ENCODE measurements at places on chromosomes 6 and 20.
A peak's percentile ranks its signal among the peaks of the same experiment; 100 is the strongest.

DNA sequence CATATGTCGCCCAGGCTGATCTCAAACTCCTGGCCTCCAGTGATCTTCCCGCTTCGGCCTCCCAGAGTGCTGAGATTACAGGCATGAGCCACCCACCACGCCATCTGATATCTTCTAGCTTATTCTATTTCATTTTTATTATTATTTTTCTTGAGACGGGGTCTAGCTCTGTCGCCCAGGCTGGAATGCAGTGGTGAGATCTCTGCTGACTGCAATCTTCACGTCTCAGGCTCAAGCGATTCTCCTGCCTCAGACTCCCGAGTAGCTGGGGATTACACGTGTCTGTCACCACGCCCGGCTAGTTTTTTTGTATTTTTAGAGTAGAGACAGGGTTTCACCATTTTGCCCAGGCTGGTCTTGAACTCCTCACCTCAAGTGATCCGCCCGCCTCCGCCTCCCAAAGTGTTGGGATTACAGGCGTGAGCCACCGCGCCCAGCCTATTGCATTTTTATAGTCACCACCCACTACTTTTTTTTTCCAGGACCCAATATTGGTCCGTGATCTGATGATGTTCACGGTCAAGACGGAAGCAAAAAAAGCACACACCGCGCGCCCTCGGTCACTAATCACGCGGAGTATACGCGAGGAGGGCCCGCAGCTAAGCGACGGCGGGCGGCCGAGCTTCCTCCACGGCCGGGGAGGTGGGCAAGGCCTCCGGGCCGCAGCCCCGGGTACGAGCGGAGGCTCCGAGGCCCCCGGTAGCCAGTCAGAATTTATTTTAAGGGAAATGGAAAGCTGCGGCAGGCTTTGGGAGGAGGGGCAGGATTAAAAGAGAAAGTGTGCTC lies 1.1 kb upstream of the LSM14B start:
- peak overlapping the region; percentile 80 for H3K4me3 ChIP-seq
- peaks cover 37% of the 10 kb centered on the region for H3K27me3 ChIP-seq
- DNase-seq = peak; percentile 64
- H3K27ac ChIP-seq = peak overlapping the region; percentile 95
- H3K36me3 ChIP-seq = 0 out of 2 replicates have a peak, but pooled peaks cover 11% of the 10 kb centered on the region
- peaks cover 15% of the 10 kb centered on the region for H3K4me1 ChIP-seq

DNA sequence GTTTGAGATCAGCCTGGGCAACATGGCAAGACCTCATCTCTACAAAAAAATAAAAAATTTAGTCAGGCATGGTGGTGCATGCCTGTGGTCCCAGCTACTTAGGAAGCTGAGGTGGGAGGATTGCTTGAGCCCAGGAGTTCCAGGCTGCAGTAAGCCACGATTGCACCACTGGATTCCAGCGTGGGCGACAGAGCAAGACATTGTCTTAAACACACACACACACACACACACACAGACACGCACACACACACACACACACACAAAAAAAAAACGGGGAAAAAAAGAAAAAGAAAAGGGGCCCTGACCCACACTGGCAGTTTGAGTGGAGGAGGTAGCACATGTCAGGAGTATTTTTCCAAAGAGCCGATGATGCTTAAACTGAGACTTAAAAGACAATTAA lies 122.2 kb downstream of the AFG1L start:
- no peaks in the 10 kb centered on the region for H3K4me1 ChIP-seq
- no peaks in the 10 kb centered on the region for H3K36me3 ChIP-seq
- H3K27ac ChIP-seq = no peak overlapping the region
- no peaks in the 10 kb centered on the region for H3K27me3 ChIP-seq
- no peak overlapping the region for H3K4me3 ChIP-seq

DNA sequence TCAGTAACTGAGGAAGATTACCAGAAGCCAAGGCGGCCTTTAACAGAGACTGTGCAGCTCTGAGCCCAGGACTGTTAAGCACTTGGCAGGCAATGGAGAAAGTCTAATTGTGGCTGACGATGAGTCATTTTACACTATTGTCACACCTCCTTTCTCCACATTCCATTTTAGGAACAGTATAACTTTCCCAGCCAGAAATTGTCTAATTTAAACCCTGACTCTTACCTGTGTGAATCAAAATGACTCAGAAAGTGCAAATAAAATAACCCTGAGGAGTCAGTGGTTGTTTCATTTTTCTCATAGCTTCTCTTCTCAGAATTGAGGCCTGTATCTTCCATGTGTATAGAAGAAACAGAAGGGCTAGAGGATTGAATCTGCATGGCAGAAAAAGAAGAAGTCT lies 40.0 kb upstream of the OPN5 start:
- no peaks in the 10 kb centered on the region for H3K36me3 ChIP-seq
- peak; percentile 88 for DNase-seq
- no peaks in the 10 kb centered on the region for H3K27me3 ChIP-seq
- no peak overlapping the region for H3K4me3 ChIP-seq
- peak overlapping the region; percentile 81 for H3K27ac ChIP-seq
- peaks cover 15% of the 10 kb centered on the region for H3K4me1 ChIP-seq

- H3K27me3 ChIP-seq = no peaks in the 10 kb centered on the region
- no peak overlapping the region for H3K4me3 ChIP-seq
- no peaks in the 10 kb centered on the region for H3K36me3 ChIP-seq
- no peak overlapping the region for H3K27ac ChIP-seq
- peaks cover 42% of the 10 kb centered on the region for H3K4me1 ChIP-seq
- no peak for DNase-seq
Measured at GRCh38 chr6:110511401-110511800, 35.0 kb upstream of the SLC22A16 start.

- no peaks in the 10 kb centered on the region for H3K4me1 ChIP-seq
- no peaks in the 10 kb centered on the region for H3K27me3 ChIP-seq
- no peak for DNase-seq
Measured at GRCh38 chr6:9933677-9934076, 481.2 kb downstream of the TFAP2A start.

- peak overlapping the region; percentile 80 for H3K4me3 ChIP-seq
- H3K27me3 ChIP-seq = no peaks in the 10 kb centered on the region
- no peak overlapping the region for H3K27ac ChIP-seq
- no peaks in the 10 kb centered on the region for H3K36me3 ChIP-seq
- H3K4me1 ChIP-seq = peaks cover 24% of the 10 kb centered on the region
Measured at GRCh38 chr6:53059648-53060589, 5.3 kb upstream of the FBXO9 start.

GRCh38 chr6:17957498-17957897 lies 29.9 kb downstream of the KIF13A start:
- H3K36me3 ChIP-seq = no peaks in the 10 kb centered on the region
- H3K4me1 ChIP-seq = no peaks in the 10 kb centered on the region
- no peak for DNase-seq

GRCh38 chr20:5328268-5328667 lies 11.5 kb upstream of the PROKR2 start:
- no peak for DNase-seq
- H3K4me1 ChIP-seq = no peaks in the 10 kb centered on the region
- no peak overlapping the region for H3K4me3 ChIP-seq
- peaks cover 94% of the 10 kb centered on the region for H3K27me3 ChIP-seq
- H3K36me3 ChIP-seq = no peaks in the 10 kb centered on the region
- H3K27ac ChIP-seq = no peak overlapping the region

DNA sequence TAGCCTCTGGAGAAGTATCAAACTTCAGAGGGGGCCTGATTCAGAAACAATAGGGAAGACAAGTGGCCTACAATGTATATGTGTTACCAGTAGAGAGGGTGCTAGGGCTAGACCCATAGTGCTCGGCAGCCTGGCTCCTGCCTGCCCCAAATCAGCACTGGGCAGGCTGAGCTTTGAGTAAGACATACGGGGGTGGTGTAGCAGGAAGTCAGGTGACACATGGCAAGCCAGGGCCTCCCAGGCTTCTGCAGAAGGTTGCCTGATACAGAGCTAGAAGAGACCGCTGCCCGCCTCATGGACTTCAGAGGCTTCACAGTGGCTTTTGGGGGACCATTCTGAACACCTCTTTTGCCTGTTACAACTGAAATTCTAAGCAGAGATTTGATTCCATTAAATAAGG lies 43.4 kb downstream of the RALY start:
- H3K36me3 ChIP-seq = no peaks in the 10 kb centered on the region
- no peaks in the 10 kb centered on the region for H3K4me1 ChIP-seq
- DNase-seq = no peak
- H3K27me3 ChIP-seq = no peaks in the 10 kb centered on the region

DNA sequence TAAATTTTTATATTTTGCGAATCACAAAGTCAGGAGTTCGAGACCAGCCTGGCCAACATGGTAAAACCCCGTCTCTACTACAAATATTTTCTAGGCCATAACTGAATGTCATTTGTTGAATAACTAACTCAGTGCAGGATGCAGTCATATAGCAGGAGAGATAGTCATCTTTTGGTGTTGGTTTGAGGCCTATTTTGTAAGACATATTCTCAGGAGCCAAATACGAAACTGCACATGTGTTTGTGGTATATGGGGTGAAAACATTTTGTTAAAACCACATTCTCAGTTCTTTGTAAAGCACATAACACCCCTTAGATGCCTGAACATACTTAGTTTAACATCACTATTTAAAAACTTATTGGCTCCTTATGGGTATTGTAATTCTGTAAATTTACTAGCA lies 4.7 kb upstream of the ENPP5 start:
- H3K4me3 ChIP-seq = no peak overlapping the region
- no peaks in the 10 kb centered on the region for H3K27me3 ChIP-seq
- DNase-seq = no peak
- no peaks in the 10 kb centered on the region for H3K36me3 ChIP-seq

DNA sequence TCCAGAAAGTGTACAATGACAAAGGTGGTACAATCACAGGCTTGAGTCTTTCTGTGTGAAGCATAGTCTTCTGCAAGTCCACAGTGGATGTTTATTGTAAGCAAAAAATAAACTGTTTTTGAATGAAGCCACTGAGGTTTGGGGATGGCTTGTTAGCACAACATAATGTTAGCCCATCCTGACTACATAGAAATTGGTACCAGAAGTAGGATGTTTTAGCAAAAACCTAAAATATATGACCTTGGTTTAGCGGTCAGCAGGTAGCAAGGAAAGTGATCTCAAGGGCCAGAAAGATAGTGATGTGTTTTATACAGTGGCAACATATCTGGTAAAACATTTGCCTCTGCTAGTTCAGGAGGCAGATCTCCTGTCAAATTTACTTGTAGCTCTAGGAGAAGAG lies 15.8 kb downstream of the PLAGL1 start:
- H3K4me1 ChIP-seq = no peaks in the 10 kb centered on the region
- no peak overlapping the region for H3K4me3 ChIP-seq
- H3K27me3 ChIP-seq = no peaks in the 10 kb centered on the region
- no peaks in the 10 kb centered on the region for H3K36me3 ChIP-seq

- H3K4me3 ChIP-seq = no peak overlapping the region
- no peak for DNase-seq
- H3K4me1 ChIP-seq = no peaks in the 10 kb centered on the region
- H3K36me3 ChIP-seq = no peaks in the 10 kb centered on the region
Measured at GRCh38 chr6:163965426-163966348, 551.2 kb downstream of the QKI start.

DNA sequence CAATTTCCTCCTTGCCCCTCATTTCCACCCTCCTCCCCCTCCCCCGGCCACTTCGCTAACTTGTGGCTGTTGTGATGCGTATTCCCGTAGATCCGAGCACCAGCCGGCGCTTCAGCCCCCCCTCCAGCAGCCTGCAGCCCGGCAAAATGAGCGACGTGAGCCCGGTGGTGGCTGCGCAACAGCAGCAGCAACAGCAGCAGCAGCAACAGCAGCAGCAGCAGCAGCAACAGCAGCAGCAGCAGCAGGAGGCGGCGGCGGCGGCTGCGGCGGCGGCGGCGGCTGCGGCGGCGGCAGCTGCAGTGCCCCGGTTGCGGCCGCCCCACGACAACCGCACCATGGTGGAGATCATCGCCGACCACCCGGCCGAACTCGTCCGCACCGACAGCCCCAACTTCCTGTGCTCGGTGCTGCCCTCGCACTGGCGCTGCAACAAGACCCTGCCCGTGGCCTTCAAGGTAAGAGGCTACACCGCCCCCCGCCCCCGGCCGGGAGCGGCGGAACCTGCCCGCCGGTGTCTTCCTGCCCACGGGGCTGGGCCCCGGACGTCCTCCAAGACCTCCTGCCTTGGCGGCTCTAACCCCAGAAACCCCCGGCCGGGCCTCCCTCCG lies 44.9 kb upstream of the SUPT3H start:
- DNase-seq = no peak
- no peaks in the 10 kb centered on the region for H3K27me3 ChIP-seq
- no peaks in the 10 kb centered on the region for H3K36me3 ChIP-seq
- peak overlapping the region; percentile 46 for H3K27ac ChIP-seq
- peaks cover 22% of the 10 kb centered on the region for H3K4me1 ChIP-seq
- H3K4me3 ChIP-seq = peak overlapping the region; percentile 98

DNA sequence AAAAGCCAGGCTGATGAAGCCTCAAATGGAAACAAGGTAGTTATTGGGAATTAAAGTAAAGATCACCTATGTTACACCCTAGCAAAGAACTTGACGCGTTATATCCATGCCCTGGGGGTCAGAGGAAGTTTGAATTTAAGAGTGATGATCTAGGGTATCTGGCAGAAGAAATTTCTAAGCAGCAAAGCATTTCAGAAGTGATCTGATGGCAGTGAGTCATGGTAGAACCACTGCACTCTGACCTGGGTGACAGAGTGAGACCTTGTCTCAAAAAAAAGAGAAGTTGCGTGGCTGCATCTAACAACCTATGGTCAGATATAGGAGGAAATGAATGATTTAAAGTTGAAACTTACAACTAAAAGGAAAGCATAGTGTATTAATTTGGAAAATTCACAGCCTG lies 45.2 kb downstream of the SCP2D1 start:
- no peak for DNase-seq
- H3K27me3 ChIP-seq = no peaks in the 10 kb centered on the region
- no peak overlapping the region for H3K27ac ChIP-seq
- H3K36me3 ChIP-seq = no peaks in the 10 kb centered on the region
- no peak overlapping the region for H3K4me3 ChIP-seq

DNA sequence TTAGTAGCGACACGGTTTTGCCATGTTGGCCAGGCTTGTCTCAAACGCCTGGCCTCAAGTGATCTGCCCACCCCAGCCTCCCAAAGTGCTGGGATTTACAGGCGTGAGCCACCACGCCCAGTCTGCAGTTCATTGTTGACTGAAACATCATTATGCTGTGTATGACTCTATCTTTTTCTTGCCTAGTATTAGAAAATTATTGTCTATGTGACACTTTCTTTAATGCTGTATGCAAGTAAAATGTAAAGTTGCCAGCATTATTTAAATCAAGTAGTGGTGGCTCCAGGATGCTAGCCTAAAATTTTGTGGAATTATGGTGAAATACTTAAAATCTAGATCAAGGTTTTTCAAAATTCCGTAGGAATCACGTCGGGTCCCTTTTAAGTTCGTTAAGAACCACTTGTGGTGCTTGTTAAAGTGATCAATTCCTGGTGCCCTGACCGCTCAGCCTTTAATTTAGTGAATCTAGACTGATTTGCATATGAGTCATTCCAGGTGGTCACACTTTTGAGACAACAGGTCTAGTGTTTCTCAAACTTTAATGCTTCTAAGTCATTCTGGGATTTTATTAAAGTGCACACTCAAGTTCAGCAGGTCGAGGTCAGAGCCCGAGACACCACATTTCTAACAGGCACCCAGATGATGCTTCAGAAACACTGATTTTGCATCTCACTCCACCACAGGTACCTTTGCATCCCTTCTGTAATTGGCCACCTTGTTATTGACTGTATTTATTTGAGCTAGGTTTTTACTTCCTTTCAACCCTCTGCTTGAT lies 132.6 kb upstream of the MTHFD1L start:
- no peaks in the 10 kb centered on the region for H3K36me3 ChIP-seq
- H3K4me1 ChIP-seq = no peaks in the 10 kb centered on the region
- H3K4me3 ChIP-seq = no peak overlapping the region
- DNase-seq = no peak
- no peaks in the 10 kb centered on the region for H3K27me3 ChIP-seq

GRCh38 chr20:48722737-48723191 lies 105.0 kb downstream of the PREX1 start:
- H3K27ac ChIP-seq = no peak overlapping the region
- H3K4me1 ChIP-seq = peaks cover 6% of the 10 kb centered on the region
- H3K36me3 ChIP-seq = no peaks in the 10 kb centered on the region
- no peaks in the 10 kb centered on the region for H3K27me3 ChIP-seq
- no peak for DNase-seq
- H3K4me3 ChIP-seq = no peak overlapping the region
